Kidney (tissue), 22 donors: ENCODE measurements at places on chromosomes 7 and 10.

GRCh38 chr7:106193661-106194060, 81.5 kb upstream of the SYPL1 start:
- no peak for DNase-seq

DNA sequence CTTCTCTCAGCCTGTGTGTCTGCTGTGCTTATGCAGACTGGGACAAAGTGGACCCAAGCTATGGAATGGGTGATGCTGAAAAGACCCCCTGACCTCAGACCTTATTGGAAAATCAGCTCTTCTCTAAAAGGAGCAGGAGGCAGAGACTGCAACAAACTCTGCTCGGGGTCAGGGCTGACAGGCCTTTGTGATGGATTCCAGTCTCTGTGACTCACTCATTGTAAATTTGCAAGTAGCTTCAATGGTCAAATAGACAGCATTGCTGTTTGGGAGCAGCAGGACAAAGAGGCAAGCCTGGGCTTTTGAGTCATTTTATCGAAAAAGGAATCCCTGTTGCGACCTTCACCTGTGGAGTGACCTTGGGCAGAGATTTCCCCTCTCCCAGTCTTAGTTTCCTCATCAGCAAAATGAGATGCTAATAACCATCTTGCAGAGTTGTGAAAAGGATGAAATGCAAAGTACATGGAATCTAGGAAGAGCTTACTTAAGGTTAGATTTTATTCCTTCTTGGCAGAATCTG, 26.1 kb upstream of the GPR26 start:
- no peak for DNase-seq

- no peak for DNase-seq
These were observed 8.1 kb upstream of the ADAP1 start for GRCh38 chr7:962401-963081.

- no peak for DNase-seq
These were observed 85.8 kb upstream of the PRKCQ start for GRCh38 chr10:6665847-6666246.

GRCh38 chr7:129655811-129656210, 44.3 kb downstream of the NRF1 start:
- no peak for DNase-seq

GRCh38 chr7:74598558-74598957, 59.0 kb upstream of the GTF2I start:
- DNase-seq, result no peak

GRCh38 chr7:67625257-67625737, 628.7 kb downstream of the TYW1 start:
- DNase-seq, result peak; percentile 92

- DNase-seq, result no peak
These were observed 33.1 kb upstream of the MKLN1 start for GRCh38 chr7:131294553-131294952.

GRCh38 chr7:44307301-44307900, 18.0 kb downstream of the CAMK2B start:
- DNase-seq, result peak; percentile 68

DNA sequence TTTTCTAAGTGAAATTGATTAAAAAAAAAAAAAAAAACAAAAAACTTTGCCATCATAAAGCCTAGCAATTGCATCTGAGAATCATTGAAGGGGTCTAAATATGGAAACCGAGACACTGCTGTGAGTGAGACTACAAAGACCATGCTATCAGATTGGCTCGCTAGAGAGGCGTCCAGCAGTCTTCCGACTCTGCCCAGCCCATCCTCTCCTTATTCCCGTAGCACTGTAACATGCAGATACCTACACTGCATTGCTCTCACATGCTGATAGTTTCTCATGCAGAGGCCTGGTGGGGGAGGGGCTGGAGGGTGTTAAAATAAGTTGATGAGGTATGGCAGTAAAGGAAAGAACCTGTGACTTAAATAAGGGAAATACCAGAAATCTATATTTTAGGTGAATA, 130.7 kb downstream of the NRF1 start:
- DNase-seq, result no peak

- no peak for DNase-seq
These were observed 158.9 kb upstream of the ASAH2 start for GRCh38 chr10:50410066-50410811.

DNA sequence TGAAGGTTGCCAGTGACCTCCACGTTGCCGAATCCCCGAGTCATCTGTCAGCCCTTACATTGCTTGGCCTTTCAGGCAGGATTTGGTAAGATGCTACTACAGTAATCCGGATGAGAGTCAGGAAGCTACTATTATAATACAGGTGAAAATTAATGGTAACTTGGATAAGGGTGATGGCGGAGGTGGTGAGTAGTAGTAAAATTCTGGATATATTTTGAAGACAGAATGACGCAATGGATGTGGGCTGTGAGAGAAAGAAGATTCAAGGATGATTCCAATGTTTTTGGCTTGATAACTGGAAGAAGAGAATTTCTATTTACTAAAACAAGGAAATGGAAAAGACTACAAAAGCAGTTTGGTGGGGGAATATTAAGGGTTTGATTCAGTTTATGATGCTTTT, 1.4 kb upstream of the DNAJB12 start:
- no peak for DNase-seq

DNA sequence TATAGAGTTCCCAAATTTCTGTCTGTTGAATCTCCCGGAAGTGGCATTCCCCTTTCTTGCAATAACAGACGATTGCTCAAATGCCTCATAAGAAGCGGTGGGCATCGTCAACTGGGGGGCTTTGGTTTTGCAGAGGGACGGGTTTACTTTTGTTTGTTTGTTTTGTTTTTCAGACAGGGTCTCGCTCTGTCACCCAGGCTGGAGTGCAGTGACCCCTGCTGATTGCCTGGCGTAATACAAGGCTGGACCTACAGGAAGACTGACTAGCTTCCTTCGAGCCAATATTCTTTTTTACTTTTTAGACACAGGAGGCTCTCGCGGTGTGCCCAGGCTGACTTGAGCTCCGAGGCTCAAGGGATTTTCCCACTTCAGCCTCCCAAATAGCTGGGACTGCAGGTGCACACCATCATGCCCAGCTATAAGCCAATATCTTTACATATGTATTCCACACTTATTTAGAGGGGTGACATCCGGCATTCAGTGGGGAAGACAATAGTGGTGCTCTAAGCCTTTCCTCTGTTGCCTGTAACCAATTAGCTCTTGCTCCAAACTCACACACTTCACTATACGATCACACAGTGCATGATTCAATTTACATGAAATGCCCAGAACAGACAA, 58.1 kb downstream of the FHIP2A start:
- peak; percentile 37 for DNase-seq

GRCh38 chr10:52348037-52348564, 34.0 kb downstream of the DKK1 start:
- no peak for DNase-seq

- no peak for DNase-seq
These were observed 42.7 kb downstream of the PRR15 start for GRCh38 chr7:29606287-29606721.

GRCh38 chr7:87600130-87601124, at the start of gene ABCB1:
Gene ABCB1, minus strand, starts transcription at chr7:87600884. Its CDS starts 700 bp downstream, at chr7:87600184.
- peak; percentile 77 for DNase-seq

DNA sequence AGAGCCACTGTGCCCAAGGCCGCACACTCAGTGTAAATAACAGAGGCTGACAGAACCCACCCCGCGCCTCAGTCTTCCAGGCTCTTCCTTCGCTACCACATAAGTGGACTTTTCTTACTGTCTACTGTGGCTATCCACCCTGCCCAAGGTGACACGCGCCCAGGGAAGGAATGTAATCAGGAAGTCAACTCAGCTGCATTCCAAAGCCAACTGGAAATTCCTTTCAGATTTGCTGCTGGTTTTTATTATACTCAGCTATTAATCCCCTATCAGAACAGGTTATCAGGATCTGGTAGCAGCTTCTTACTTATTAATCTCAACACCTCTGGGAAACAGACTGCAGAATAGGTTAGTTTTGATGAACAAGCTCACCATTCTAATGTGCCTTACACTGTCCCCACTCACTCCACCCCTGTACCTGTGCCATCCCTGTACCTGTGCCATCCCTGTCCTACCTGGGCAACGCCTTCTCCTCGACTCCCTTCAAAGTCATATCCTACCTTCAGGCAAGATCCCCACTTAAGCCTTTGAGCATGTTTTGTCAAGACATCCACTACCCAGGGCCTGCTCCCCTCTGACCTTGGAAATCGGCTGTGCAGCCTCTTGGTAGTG, 90.7 kb downstream of the NHLRC2 start:
- no peak for DNase-seq

GRCh38 chr10:48801001-48801421, 116.3 kb downstream of the WDFY4 start:
- no peak for DNase-seq

DNA sequence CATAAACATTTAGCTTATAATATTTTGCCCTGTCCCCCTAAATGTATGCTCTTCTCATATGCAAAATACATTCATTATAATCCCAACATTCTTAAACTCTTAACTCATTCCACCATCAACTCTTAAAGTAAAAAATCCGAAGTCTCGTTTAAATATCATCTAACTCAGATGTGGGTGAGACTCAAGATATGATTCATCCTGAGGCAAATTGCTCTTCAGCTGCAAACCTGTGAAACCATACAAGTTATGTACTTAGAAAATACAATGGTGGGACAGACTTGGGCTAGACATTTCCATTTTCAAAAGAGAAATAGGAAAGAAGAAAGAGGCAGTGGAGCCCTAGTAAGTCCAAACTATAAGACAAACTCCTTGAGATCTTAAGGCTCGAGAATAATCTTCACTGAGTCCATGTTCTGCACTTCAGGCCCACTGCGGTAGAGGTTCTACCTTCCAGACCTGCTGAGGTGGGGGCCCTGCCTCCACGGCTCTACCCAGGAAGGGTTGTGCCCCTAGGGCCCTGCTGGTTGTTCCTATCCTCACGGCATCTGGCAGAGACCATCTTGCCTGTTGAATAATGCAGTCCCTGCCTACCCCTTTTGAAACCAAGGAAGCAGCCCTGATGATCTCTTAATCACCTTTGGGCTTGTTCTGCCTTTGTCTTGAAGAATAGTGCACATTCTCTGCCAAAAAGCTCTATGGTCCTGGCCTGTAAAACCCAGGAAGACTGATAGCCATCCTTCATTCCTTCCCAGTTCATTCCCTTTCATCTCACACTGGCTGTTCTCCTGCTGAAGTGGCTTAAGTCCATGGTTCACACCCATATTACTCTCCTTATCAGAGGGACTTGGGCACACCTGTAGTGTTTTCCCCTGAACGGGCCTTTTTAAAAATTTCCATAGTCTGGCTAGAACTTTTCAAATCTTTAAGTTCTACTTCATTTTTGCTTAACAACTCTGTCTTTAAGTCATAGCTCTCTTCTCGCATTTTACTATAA, 37.3 kb downstream of the INPP5F start:
- no peak for DNase-seq

DNA sequence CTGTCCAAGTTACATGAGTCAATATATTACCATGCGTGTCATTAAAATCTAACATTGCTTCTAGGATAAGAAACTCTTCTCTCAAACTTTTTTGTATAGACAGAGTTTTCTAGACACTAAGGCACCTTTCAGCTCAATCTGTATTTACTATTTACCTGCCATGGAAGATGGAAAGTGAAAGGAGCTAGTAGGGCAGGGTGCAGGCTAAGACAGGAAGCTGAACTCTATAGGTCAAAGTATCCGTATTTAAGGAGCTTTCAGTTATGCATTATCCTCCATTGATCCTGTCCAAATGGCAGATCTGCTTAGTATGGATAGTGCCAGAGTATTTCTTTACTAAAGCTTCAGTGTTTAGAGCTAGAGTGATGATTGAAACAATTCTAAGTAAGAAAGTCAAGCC, 612.8 kb downstream of the IPMK start:
- DNase-seq, result no peak

- DNase-seq, result no peak
These were observed 353.0 kb downstream of the ANKRD30A start for GRCh38 chr10:37478381-37478780.

- DNase-seq, result no peak
These were observed 8.4 kb upstream of the LYZL2 start for GRCh38 chr10:30637881-30638467.

DNA sequence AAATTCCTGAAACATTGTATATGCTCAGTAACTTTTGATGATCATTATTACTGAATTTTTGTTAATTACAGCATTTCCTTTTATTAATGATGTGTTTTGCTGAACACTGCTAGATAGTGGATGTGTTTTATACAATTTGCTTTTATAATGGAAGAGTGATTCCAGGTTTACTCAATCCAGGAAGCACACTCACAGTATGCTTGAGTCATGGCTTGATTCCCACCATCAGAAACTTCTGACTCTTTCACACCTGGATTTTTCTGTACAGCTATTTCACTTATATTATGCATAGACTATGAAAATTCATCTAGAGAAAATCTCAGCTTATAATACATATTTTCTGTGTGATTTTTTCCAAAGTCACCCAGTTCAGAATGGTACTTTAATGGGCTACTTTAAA, 1040.9 kb downstream of the GRM8 start:
- no peak for DNase-seq

DNA sequence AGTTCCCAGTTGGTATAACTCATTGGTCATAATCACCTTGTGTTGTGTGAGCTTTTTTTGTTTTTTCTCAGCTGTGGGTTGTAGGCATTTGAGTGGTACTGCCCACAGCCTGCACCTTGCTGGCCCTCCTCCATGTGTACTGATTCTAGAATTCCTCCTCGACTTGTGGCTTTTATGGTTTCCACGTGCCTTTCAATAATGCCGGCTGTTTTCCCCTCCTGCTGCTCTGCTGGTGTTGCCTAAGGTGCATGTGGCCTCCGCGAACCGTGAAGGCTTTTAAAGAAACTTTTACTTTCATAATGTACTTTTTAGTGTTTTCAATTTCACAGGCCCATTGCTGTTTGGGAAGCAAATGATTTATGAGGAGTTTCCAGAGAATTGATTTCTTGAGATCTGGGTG, 518.0 kb downstream of the REEP3 start:
- peak; percentile 26 for DNase-seq

GRCh38 chr7:43864126-43864525, 5.2 kb downstream of the MRPS24 start:
- DNase-seq, result no peak

- DNase-seq, result no peak
These were observed 1.0 kb upstream of the CBLL1 start for GRCh38 chr7:107742678-107743566.

- DNase-seq, result peak; percentile 82
These were observed 2.4 kb downstream of the SFMBT2 start for GRCh38 chr10:7408291-7409044.

GRCh38 chr7:135842446-135843179, 94.0 kb upstream of the FAM180A start:
- DNase-seq, result no peak

- no peak for DNase-seq
These were observed 11.5 kb downstream of the ZMIZ2 start for GRCh38 chr7:44760034-44760580.

- no peak for DNase-seq
These were observed 53.0 kb downstream of the COPG2 start for GRCh38 chr7:130615583-130615982.
